NCI-H345 (cell line): ENCODE measurements at places on chromosomes 13 and 19.

DNA sequence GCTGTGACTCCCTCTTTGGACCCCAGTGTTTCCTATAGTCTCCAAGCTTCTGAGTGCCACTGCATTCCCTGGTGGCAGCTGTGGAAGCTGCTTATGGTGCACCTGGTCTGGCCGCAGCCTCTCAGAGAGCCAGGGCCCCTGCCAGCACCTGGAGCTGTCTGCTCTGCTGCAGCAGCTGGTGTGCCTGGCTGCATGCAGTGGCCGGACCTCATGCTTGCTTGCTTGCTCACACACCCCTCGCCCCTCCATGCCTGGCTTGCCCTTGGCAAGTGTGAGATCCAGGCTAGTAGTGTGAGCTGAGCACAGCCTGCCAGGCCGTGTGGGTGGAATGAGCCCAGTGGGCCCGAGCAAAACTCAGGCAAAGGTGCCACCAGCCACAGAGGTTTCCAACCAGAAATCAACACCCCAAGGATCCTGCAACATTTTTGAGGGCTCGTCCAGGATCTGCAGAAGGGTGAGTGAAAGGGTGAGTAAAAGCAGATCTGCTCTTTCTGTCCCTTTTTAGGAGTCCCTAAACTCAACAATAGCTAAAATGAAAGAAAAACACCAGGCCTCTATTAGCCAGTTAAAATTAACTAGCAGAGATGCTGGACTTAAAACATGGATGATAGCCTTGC is 7.6 kb upstream of the MLLT1 start:
- no peak for DNase-seq

- no peak for DNase-seq
Measured at GRCh38 chr19:30651691-30652090, 279.5 kb downstream of the ZNF536 start.

DNA sequence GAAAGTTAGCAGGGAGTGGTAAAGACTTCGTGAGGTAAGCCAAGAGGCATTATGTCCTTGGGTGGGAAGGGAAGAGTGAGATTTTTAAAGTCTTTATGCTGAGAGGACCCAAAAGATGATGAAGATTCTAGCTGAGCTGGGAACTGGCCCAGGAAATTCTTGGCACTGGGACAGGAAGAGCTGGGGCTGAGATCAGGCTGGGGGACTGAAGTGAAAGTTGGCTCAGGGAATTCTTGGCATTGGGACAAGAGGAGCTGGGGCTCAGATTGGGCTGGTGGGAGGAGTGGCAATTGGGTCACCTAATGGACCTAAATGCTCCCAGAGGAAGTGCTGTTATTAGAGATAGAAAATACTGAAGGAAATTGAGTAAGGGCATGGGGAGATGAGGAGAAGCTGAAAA is 8.8 kb downstream of the SCEL start:
- DNase-seq: no peak

DNA sequence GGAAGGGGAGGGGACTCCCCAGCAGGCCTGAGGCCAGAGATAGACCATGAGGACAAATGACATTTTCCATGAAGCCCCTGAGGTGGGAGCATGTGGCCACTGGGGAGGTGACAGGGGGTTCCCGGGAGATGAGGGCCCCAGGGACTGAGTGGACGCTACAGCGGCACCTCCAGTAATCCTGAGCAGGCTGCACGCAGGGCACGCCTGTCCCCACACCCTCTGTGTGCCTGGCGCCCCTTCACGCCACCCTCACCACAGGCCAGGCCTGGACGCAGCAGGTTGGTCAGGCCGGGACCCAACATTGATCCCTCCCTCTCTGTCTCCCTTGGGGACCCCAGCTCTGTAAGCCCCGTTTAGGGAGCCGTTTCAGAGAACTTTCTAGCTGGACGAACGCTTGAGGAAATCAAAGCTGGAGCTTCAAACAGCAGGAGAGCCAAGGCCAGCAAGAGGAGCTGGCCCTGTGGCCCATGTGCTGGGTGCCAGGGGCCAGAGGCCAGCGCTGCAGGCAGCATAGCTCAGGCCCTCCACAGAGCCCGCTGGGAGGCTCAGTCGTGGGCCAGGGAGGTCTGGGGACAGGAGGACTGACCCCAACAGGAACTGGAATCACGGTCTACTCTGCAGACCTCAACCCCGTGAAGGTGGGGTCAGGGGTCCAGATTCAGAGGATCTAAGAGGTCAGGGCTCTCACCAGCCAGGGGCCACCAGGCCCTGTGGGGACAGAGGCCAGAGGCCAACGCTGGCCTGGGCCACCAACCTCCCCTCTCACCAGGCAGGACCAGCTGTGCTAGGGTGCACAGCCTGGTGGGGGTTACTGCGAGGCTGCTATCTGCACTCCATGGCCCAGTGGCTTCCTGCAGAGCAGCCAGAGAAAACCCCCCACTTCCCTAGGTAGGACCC is 14.6 kb downstream of the LSM4 start:
- no peak for DNase-seq

GRCh38 chr19:29664753-29665214 is 477 bp upstream of the PLEKHF1 start:
- DNase-seq: no peak

DNA sequence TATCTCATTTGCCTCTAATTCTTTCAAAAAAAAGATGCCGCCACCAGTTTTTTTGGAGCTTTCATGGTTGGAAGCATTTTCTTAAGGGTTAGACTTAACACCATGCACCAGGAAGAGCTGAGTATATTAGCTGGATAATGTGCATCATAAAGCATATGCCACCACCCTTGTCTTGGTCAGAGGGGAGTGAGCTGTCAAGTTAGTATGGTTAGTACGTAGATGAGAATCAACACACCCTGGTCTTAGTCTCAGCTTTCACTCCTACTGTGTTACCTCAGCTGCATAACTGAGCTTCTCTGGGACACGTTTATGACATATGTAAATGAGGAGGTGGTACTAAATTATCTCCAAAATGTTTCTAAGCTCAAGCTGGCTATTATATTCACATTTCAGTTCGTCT is 415.6 kb downstream of the DCT start:
- DNase-seq: no peak

GRCh38 chr19:41646589-41647204 is 19.8 kb upstream of the CEACAM4 start:
- DNase-seq: no peak

- no peak for DNase-seq
Measured at GRCh38 chr13:112974671-112975070, 5.7 kb downstream of the MCF2L start.

DNA sequence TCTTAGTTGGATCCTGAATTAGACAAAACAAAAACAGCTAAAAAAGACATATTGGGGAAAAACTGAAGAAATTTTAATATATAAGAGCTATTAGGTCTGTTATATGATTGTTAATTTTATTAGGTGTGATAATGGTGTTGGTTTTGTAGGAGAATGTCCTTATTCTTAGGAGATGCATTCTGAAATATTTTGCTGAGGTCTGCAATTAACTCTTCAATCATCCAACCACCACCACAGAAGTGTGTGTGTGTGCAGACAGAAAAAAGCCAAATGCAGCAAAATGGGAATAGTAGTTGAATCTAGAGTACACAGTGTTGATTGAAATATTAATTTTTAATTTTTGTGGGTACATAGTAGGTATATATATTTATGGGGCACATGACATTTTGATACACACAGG is 12.1 kb upstream of the KBTBD7 start:
- no peak for DNase-seq
